ENCODE measurements at places on chromosomes 5 and 9. TPM values are rescaled to one million over a fixed set of nuclear protein-coding genes. Genes with fewer than 3 reads are reported as not detected.

DNA sequence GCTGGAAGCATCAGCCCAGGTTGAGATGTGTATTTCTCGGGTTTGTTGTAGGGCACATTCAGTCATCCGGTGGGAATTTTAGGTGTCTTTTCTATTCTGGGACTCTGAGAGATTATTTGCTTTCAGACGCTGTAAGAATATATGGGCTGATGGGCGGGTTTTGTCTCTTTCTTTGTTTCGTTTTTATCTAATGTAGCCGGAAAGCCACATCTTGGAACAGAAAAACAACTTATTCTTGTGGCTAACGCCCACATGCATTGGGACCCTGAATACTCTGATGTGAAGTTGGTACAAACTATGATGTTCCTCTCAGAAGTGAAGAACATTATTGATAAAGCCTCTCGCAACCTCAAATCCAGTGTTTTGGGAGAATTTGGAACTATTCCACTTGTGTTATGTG is 22.4 kb downstream of the SCGB3A1 start:
- DNase-seq = no peak

The PLPP7 gene
- total RNA-seq = not detected

- DNase-seq = no peak
These were observed 57.7 kb downstream of the MTMR12 start for GRCh38 chr5:32254881-32255539.

The BARX1 gene
- not detected for total RNA-seq

- DNase-seq = no peak
These were observed 1.3 kb downstream of the ADRB2 start for GRCh38 chr5:148827723-148828122.

GRCh38 chr5:83377131-83377865 is 94.2 kb upstream of the VCAN start:
- no peak for DNase-seq

GRCh38 chr5:150209099-150209635 is 19.3 kb downstream of the SLC6A7 start:
- DNase-seq = no peak

DNA sequence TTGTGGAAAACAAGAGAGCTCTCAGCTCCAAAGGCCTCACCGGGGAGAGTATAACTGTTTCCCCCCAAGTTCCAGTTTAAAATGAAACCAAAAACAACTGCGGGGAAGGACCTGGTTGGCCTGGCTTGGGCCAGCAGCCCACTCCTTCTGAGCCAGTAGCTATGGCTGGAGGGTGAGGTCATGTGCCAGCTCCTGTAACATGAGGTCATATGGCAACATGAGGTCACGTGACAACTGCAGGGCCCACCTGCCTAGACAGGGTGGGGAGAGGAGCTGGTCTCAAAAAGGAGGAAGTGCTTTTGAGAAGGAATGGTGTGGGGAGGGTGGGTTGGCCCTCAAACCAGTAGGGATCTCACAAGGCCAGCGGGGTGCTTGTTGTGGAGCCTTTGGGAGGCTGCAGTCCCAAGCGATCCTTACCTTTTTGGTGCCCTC is 29.3 kb upstream of the CRB2 start:
- DNase-seq = no peak

- no peak for DNase-seq
These were observed at the start of gene PRDM9 for GRCh38 chr5:23507278-23507685. Gene PRDM9 (plus strand): TSS chr5:23507609. CDS start chr5:23509034, 1,425 bp downstream.

- no peak for DNase-seq
These were observed 190.9 kb downstream of the TTC39B start for GRCh38 chr9:15116130-15116580.

The FGFR4 gene
- 5.9 TPM for total RNA-seq

The TERT gene
- total RNA-seq = not detected

DNA sequence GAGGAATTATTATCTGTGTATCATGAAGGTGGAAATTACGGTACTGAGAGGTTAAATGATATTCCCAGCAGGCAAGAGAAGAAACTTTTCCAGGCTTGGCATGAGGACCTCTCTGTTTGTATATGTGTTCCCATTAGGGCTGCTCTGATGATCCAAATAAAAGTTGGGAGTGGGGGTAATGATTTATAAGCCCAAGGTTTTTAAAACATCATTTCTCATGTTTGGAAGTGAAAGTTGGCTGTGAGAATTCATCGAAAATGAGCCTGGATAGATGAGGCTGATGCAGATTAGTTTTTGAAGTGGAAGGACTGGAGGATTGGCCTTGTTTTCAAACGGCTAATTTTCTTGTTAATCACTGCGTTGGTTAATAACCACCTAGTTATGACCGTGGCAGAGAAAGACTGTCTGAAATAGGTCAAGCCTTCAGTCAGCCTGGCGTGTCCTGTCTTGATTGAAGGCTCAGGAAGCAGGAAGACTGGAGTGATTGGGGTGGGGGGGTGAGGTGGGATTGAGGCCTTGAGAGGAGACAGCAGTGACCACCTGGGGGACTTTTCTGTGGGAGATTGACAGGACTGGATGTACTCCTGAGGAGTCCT is 391.0 kb upstream of the WWC1 start:
- no peak for DNase-seq

- no peak for DNase-seq
These were observed 44.2 kb upstream of the COL15A1 start for GRCh38 chr9:98899408-98900056.

DNA sequence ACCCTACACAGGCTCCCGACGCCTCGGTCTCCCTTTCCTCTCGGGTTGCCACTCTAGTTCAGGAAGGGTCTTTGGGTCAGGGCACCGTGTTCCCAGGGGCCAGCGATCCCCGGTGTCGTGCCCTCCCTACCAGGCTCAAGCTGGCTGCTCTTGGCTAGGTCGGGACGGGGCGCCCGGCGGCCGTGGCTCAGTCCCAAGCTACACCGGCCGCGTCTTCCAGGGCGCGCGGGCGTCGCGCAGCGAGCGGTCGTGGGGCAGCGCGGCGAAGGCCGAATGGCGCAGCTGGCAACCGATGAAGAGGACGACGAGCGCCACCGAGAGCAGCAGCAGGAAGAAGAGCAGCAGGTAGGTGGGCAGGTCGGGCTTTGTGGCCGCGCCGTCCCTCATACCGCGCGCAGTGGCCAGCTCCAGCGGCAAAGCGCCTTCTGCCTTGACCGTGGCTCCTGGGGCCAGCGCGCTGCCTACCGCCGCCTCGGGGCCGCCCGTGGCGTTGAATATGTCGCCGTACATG is 892 bp downstream of the SMIM32 start:
- no peak for DNase-seq

The SH3RF2 gene
- total RNA-seq = 63.1 TPM

DNA sequence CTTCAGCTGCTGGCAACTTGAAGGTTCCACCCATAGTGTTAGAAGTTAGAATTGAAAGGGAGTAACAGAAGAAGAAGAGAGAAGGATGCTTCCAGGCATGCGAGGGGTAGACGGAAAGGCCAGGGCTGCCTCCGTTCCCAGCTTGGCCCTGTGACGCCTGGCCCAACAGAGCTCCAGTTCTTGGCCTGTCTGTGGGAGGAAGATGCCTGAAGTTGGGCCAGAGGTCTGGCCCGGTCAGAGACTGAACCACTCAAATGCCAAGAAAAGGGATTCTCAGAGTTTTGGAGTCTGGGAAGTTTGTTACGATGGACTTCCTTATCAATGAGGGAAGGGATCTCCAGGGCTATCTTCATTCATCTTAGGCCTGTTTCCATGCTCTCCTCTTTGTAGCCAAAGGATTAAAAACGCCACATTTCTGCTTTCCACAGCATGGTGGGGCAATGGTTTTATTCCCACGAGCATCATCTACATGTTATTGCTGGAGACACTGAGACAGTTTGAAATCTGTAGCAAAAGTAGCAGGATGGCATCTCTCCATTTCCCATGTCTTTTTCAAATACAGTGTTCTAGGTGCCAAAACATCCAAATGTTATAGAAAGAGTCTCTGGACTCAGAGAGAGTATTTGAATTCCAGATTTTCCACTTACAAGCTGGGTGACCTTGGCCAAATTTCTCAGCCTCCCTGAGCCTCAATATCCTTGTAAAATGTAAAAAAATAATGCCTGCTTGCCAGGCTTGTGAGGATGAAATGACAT is 65.4 kb upstream of the ANKRD55 start:
- no peak for DNase-seq

GRCh38 chr5:153831973-153832372 is 206.7 kb downstream of the FAM114A2 start:
- DNase-seq = no peak

The PLPPR1 gene
- 0.47 TPM for total RNA-seq

Measured in esophagus squamous epithelium (tissue), 5 donors.